ENCODE measurements at places on chromosomes 16 and 17.

- no peak for DNase-seq
Observed at GRCh38 chr17:28698253-28698941, 13.3 kb downstream of the PROCA1 start.

GRCh38 chr17:15261258-15261801 is 3.8 kb downstream of the PMP22 start:
- DNase-seq: no peak

DNA sequence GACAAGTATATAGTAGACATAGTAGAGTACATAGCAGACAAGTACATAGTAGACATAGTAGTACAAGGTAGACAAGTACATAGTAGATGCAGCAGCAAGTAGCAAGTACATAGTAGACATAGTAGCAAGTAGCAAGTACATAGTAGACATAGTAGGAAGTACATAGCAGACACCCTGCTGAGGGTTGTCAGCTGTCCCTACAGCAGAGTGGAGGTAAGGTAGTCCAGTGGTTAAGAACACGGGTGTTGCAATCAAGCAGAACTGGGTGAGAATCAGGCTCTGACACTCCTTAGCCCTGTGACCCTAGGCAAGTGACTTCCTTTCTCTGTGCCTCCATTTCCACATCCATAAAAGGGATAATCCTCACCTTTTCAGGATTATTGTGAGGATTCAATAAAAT is 94.7 kb downstream of the NOG start:
- DNase-seq: no peak

DNA sequence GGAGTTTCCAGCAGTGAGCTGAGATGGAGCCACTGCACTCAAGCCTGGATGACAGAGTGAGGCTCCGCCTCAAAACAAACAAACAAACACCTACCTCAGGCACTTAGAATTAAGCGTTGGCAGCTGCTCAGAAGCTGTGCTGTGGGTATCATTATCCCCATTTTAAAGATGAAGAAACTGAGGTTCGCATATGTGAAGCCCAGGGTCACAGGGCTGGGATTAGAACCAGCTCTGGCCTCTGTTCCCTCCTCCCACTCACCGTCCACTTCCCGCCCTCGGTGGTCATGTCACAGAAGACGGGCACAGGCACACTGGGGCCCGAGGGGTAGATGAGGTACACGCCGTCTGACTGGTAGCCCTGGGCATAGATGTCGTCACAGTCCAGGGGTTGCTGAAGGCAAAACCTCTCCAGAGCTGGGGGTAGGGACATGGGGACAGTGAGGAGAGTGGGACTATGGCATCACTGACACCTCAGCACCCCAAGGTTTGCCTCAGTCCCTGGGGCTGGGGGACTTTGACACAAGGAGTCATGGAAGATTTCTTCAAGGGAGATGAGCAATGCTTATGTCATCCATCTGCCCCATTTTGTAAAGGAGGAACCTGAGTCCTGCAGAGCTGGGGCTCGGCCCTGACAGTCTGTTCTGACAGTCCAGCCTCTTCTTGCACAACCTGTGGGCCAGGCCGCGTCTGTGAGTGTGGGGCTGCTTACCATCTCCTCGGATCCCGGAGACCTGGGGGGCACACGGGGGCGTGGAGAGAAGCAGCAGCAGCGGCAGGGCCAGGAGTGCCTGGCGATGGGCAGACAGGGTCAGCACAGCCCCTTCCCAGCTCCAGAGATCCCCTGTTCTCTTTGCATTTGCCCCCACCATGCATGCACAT is 700 bp downstream of the MFAP4 start:
- peak; percentile 39 for DNase-seq

DNA sequence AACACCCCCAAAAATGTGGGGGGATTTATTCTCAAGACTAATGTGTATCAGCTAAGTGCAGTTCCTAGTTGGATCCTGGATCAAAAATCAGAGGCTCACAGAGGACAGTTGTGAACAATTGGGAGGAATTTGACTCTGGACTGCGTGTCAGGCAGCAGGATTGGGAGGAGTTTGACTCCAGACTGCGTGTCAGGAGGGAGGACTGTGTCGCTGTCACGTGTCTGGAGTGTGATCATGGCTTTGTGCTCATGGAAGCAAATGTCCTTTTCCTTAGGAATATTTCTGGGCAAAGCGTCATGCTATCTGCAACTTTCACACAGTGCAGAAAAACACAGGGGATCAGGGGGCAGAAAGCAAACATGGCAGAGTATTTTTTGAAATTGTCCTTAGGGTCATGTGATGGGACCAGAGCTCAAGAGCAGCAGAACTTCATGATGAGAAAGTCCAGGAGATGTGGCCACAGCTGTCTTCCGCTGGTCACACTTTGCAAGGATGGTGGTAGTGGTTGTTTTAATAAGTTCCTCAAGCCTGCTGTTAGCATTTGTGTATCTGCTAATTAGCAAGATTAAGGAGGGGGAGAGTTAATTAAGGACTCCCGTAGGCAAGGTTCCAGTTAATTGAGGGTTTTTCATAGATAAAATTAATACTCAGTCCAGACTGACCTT is 122.0 kb upstream of the CHMP6 start:
- DNase-seq: no peak

- no peak for DNase-seq
Observed at GRCh38 chr17:50360486-50361115, 12.4 kb downstream of the MRPL27 start.

DNA sequence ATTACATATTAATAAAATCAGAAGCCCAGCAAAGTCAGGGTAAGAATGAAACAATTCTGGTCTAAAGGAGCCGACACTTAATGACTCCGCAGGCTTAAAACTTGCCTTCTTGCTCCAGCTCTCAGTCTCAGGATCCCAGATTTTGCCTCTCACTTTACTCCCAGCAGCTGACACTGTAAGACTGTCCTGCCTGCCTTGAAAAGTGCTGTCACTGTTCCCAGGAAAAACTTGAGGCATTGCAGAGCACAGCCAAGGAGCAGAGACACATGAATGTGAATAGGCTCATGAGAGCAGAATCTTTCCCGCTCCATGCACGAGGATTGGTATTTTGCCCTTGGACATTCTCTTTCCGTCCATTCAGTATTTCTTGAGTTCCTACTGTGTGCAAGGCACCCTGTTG is 457.6 kb upstream of the ZFHX3 start:
- no peak for DNase-seq

- no peak for DNase-seq
Observed at GRCh38 chr17:31538080-31538762, 146.7 kb downstream of the RAB11FIP4 start.
